ENCODE measurements at places on chromosomes 12 and 14.

- DNase-seq, result no peak
Measured at GRCh38 chr12:124563401-124563800, 4.0 kb downstream of the NCOR2 start.

GRCh38 chr12:96189781-96190180 lies 4.4 kb upstream of the ELK3 start:
- no peak for DNase-seq

DNA sequence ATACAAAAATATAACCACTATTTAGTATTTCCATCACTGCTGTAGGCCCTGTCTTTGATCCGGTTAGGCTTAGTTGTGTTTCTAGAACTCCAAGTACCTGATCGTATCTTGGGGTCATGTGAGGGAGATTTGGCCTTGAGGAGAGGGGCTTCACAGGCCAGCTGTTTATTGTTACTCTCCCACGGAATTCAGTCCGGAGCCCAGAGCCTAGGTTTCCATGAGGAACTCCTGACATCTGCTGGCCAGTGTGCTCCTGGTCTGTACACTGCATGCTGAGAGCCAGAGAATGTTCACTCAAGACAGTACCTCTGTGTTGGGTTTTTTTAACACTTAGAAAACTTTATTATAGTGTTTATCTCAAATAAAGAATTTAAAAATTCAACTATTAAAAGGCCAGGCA lies 341.0 kb upstream of the TMEM132C start:
- no peak for DNase-seq

DNA sequence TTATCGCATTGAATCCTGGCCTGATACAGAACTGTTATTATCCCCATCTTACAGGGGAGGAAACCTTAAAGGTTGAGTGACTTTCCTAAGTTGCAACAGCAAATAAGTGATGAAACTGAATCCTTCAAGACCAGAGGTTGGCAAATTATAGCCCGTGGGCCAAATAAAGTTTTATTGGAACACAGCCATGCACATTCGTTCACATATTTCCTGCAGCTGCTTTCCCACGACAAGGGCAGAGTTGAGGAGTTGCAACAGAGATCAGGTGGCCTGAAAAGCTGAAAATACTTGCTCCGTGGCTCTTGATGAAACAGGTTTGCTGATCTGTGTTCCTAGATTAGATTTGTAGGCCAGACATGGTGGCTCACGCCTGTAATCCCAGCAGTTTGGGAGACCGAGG lies 126.7 kb downstream of the PHETA1 start:
- no peak for DNase-seq

GRCh38 chr12:131194166-131194565 lies 240.5 kb downstream of the ADGRD1 start:
- no peak for DNase-seq

- DNase-seq, result no peak
Measured at GRCh38 chr14:90295870-90296516, 35.7 kb downstream of the NRDE2 start.

- DNase-seq, result no peak
Measured at GRCh38 chr12:124484067-124484466, 83.3 kb downstream of the NCOR2 start.

GRCh38 chr12:5773550-5773949 lies 171.5 kb downstream of the ANO2 start:
- DNase-seq, result no peak

GRCh38 chr12:56990648-56991318 lies 15.6 kb downstream of the ZBTB39 start:
- DNase-seq, result no peak

- no peak for DNase-seq
Measured at GRCh38 chr12:3125674-3126073, 48.5 kb downstream of the TSPAN9 start.

- DNase-seq, result no peak
Measured at GRCh38 chr12:125402874-125403789, 337.9 kb downstream of the AACS start.

DNA sequence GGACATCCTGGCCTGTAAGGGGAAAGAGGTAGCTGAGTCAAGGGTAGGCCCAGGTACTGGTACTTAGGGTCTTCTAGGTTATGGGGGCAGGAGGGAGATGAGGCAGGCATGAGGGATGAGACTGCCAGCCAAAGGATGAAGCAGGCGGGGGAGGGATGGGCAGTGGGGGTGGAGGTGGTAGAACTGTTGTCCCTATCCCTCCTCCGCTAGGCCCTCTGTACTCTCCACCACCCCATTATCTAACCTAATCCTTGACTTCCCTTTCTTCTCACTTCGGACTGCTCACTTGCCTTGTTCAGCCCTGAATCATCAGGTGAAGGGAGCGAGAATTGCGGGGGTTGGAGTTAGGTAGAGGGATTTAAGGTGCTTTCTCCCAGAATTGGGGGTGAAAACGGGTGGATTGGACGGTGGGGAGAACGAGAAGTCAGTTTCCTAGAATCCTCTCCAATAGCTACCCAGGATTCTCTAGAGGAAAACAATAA lies 562 bp downstream of the PAN2 start:
- no peak for DNase-seq

- DNase-seq, result no peak
Measured at GRCh38 chr12:116123451-116124258, 153.8 kb downstream of the MED13L start.

GRCh38 chr14:54252072-54252730 lies 144.6 kb upstream of the CDKN3 start:
- DNase-seq, result no peak
